ENCODE measurements at places on chromosomes 7 and 10.

GRCh38 chr7:66507764-66508296 is 120.9 kb upstream of the KCTD7 start:
- no peak for DNase-seq

DNA sequence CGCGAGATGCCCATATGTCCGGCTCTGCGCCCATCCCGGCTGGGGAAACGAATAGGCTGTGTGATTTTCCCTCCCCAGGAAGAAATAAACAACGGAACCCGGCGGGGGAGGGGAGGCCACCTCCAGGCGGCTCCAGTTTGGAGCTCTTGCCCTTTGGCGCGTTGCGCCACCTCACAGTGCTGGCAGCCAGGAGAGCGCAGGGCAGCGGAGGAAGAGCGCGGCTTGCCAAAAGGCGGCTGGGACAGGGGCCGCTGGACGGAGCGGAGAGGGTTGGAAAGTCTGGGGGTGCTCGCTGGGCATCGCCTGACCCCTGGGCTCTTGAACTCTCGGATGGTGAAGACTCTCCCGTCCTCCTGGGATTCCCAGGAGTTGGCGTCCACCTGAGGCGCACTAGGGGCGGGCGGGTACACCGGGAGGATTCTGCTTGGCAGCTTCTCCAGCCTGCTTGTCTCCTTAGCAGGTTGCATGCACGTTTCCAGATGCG is 5.3 kb upstream of the NEUROG3 start:
- DNase-seq: no peak

- no peak for DNase-seq
Measured at GRCh38 chr7:129874722-129875121, 78.0 kb downstream of the UBE2H start.

- peak; percentile 88 for DNase-seq
Measured at GRCh38 chr7:140640727-140641523, at the start of gene DENND2A. Gene DENND2A (minus strand): TSS chr7:140640813. CDS start chr7:140602397, 38,416 bp downstream.

- no peak for DNase-seq
Measured at GRCh38 chr10:24822590-24822989, 98.9 kb upstream of the ARHGAP21 start.

DNA sequence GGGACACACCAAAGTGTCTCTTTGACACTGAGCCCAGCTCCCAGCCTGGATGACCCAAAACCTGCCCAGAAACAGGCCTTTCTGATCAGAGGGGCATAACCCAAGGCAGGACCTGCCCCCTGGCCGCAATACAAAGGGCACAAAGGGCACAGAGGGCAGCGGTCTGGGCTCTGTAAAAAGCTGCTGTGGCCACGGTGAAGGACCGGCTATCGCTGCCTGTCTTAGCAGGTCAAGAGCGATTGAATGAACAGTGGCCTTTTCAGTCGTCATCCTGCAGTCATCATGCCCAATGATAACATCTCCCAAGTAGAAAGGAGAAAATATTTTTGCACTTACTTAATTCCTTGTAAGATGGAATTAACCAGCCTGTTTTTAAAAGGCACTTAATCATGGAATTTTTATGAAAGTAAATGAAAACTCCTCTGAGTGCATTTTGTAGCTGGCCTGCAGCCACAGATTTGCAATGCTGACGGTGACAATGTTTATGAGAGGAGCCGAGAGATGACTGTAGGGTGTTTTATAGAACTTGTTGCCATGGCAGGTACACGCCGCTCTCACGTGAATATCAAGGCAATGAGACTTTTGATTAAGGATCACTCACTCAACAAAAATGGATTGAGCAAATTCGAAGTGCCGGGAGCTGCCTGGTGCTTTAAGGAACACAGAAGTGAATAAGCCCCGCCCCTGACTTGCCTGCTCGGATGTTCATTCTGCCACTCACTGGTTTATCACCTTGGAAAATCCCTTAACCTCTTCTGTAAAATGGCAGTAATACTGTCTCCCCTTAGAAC is 47.3 kb upstream of the BHLHA15 start:
- DNase-seq: peak; percentile 38

- no peak for DNase-seq
Measured at GRCh38 chr7:106060394-106060920, 51.7 kb downstream of the SYPL1 start.

GRCh38 chr7:14875941-14876587 is 26.5 kb downstream of the DGKB start:
- no peak for DNase-seq

DNA sequence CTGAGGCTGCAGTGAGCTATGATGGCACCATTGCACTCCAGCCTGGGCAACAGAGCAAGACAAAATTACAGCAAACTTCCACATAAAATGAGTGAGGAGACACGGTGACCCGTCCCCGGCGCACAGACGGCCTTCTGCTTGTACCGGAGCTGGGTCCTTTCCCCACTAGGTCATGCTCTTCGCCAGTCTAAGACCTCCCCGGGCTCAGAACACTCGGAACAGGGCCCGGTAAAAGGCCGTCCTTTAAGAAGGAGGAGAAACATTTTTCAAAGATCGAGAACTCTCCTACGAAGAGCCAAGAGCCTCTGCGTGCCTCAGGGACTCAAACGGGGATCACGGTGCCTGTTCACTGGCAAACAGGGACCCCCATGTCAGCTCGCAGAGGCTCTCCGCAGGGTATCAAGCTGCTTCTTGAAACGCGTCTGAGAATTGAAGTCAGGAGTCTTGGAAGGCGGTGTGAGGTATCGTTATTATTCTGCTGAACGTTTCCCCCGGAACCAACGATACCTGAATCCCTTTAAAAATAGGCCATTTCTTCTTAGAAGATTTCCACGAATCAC is 9.0 kb downstream of the CARD11 start:
- DNase-seq: no peak

- no peak for DNase-seq
Measured at GRCh38 chr10:614790-615582, 74.5 kb downstream of the DIP2C start.

- no peak for DNase-seq
Measured at GRCh38 chr7:151381098-151381347, 28.8 kb downstream of the WDR86 start.

Measured in astrocyte of the hippocampus (primary cell).